ENCODE measurements at places on chromosomes 11 and 22.

DNA sequence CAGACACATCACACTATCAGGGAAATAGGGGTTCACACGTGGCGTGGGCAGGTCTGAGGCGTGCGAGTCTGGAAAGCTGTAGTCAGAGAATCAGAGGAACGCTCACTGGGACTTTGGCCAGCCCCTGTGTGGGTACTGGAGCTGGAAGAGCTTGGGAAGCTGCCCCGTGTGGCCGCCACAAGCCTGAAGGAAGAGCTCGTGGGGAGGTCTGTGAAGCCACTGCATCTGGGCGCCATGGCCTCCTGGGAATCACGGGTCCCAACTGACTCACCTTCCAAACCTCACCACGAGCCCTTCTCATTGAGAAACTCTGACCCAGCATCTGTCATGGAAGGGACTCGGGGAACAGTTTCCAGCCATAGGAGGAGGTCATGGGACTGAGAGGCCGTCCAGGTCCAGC lies 5.9 kb upstream of the MRGPRF start:
- no peak for DNase-seq

- DNase-seq = no peak
Observed at GRCh38 chr11:67780056-67780455, 105.6 kb upstream of the ALDH3B2 start.

- no peak for DNase-seq
Observed at GRCh38 chr11:14118072-14118471, 155.5 kb downstream of the SPON1 start.

DNA sequence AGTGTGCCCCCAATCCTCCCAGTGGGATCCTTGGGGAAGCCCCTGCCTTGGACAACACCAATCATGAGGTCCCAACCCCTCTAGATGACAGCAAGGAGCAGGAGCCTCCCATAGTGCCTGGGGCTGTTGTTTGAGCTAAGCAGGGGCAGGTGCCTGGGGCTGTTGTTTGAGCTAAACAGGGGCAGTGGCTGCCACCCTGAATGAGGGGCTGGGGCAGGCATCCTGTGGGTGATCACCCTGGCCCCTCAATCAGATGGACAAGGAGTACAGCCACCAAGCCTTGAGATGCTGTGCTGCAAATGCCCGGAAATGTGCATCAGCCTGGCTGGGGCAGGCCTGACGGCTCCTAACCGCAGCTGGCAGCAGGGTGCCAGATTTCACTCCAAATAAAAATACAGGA lies 66.7 kb downstream of the MYEOV start:
- no peak for DNase-seq

- DNase-seq = no peak
Observed at GRCh38 chr11:113338730-113339129, 24.3 kb downstream of the TTC12 start.

- peak; percentile 61 for DNase-seq
Observed at GRCh38 chr11:88484873-88485621, 147.5 kb upstream of the CTSC start.

- DNase-seq = no peak
Observed at GRCh38 chr11:131135611-131136010, 219.3 kb upstream of the SNX19 start.

DNA sequence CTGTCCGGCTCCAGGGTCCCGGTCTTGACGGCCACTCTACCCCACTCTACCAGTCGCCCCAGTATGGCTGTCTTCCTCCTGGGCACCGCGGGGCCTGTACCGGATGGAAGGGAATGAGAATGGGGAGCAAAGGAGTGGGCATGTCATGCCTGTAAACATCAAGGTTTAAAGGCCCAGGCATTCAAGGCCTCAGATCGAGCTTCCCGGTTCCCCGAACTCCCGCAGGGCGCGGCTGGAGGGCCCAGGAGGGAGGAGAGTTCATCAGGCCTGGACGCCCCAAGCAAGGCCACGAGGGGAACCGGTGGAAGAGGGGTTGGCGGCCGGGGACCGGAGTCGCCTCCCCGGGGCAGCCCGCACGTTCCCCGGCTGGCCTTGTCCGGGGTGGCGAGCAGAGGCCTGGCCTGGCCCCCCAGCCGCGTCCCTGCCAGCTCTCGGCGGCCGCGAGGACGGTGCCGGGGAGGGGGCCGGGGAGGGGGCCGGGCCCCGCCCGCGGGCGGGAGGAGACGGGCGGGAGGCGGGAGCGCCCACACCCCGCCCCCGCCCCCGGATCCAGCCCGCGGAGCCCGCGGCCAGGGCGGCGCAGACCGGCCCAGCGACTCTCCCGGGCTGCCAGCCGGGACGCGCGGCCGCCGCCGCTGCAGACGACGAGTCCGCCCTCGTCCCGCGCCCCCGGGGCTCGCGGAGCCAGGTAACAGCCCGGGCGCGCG lies at the start of gene CDC42EP1:
CDC42EP1 (plus strand) TSS at position 580 of the 707 bp plus-strand sequence. CDS start 5,870 bp downstream, outside the sequence.
- DNase-seq = no peak

GRCh38 chr11:46235777-46236688 lies 41.4 kb upstream of the CREB3L1 start:
- DNase-seq = no peak

DNA sequence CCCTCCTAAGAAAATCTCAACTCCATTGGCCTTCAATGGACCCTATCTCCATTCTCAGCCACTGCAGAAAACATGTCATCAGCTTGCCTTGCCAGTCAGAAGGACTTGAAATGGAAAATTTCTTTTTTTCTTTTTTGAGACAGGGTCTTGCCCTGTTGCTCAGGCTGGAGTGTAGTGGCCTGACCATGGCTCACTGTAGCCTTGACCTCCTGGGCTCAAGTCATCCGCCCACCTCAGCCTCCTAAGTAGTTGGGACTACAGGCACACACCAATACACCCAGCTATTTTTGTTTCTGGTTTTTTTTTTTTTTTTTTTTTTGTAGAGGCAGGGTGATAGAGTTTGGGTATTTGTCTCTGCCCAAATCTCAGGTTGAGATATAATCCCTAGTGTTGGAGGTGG lies 29.0 kb downstream of the AGBL2 start:
- DNase-seq = no peak

- no peak for DNase-seq
Observed at GRCh38 chr11:86787656-86788055, 12.7 kb upstream of the PRSS23 start.

GRCh38 chr11:94128291-94128745 lies 323 bp upstream of the PANX1 start:
- DNase-seq = peak; percentile 75

- no peak for DNase-seq
Observed at GRCh38 chr11:58503361-58503856, 4.5 kb downstream of the OR5B21 start.

GRCh38 chr11:14041040-14041439 lies 78.5 kb downstream of the SPON1 start:
- DNase-seq = no peak
